ENCODE measurements at places on chromosomes 2 and 18. TPM values are rescaled to one million over a fixed set of nuclear protein-coding genes. Genes with fewer than 3 reads are reported as not detected.

The PECR gene
- 7.0 TPM for total RNA-seq

The TMEM163 gene
- total RNA-seq: not detected

The HTRA2 gene
- 36.4 TPM for total RNA-seq

The REEP1 gene
- 0.67 TPM for total RNA-seq

The NOSTRIN gene
- not detected for total RNA-seq
